ACHN (cell line): ENCODE measurements at places on chromosomes 7 and 10.

- DNase-seq: no peak
Measured at GRCh38 chr10:70851597-70852475, 36.1 kb downstream of the SGPL1 start.

GRCh38 chr10:8300925-8301324, 246.4 kb downstream of the GATA3 start:
- DNase-seq: no peak

DNA sequence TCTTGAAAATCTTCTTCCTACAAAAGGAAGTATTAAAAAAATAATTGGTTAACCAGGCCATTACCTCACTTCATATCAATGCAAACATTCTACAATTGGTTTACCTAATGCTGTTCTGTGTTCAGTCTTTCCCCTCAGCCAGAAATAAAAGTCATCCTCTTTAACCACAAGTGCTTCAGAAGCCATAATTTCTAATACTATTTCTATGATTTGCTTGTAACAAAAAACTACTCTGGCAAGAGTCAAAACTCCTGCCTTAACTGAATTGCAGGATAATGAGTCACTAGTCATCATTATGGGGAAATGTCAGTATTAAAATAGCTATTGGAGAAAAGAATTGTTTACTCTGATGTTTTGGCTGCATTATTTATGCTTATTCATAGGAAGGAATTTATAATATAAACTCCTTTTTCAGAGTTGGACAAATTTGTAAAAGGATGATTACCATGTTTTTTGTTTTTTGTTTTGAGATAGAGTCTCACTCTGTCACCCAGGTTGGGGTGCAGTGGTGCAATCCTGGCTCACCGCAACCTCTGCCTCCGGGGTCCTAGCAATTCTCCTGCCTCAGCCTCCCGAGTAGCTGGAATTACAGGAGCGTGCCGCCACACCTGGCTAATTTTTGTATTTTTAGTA, 55.5 kb upstream of the ODAD2 start:
- peak; percentile 32 for DNase-seq

DNA sequence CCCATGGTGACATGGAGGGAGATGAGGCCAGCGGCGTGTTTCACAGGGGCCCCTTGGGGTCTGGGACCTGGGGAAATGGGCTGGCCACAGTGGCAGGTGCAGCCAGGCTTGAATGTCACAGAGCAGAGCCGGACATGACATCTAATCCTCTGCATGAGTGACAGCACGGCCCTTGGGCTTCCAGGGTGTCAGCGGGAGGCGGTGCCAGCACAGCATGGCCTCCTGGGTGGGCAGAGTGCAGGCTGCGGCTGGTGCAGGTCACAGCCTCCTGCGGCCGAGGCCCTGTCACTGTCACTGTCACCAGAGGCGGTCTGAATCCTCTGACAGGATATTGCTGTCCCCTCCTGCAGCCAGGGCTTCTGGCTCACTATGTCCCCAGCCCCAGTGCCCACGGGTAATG, 18.2 kb downstream of the BHLHA15 start:
- DNase-seq: no peak

GRCh38 chr7:122886357-122887081, at the start of gene CADPS2:
Gene CADPS2 (minus strand): TSS chr7:122886460. CDS start chr7:122886337, 123 bp downstream.
- DNase-seq: peak; percentile 98

- DNase-seq: peak; percentile 87
Measured at GRCh38 chr10:3472287-3473051, 299.9 kb upstream of the PITRM1 start.
